Urinary bladder (tissue), 4 donors: ENCODE measurements at places on chromosomes 3 and 15. TPM values are rescaled to one million over a fixed set of nuclear protein-coding genes. Genes with fewer than 3 reads are reported as not detected.

DNA sequence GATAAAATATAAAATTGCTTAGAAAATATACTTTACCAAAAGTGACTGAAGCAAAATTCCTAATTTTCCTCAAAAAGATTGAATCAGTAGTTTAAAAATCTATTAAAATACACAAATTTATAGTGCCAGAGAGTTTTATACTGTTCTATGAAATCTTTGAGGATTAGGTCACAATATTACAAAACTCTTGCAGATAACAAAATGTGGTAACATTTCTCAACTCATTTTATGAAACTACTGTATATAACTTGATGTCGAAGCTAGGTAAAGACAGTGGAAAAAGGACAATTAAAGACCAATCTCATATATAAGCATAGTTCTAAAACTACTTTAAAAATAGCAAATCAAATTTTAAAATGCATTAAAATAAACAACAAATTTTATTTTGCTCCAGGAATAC, 15.9 kb downstream of the VEPH1 start:
- no peak for DNase-seq

GRCh38 chr3:56573501-56573900, 16.5 kb downstream of the CCDC66 start:
- no peak for DNase-seq

- DNase-seq: no peak
These were observed 69.2 kb downstream of the MEIS2 start for GRCh38 chr15:37031198-37031597.

GRCh38 chr3:102302020-102302419, 132.8 kb upstream of the ZPLD1 start:
- no peak for DNase-seq

DNA sequence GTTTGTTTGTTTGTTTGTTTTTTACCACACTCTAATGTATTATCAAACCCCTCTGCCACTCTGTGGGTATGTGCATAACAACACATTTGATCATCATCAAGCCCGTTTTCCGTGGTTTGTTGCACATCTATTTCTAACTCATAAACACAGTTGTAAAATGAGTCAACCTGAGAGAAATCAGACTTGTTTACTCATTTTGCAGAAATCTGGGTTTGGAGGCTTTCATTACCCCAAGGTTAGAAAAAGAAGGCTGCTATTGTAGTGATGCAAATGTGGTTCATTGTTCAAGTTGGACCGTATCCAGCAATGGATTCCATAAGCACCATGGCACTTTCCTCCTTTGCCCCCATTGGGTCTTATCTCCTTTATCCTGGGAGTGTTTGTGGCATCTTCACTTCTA, 353.2 kb upstream of the SOX2 start:
- DNase-seq: no peak

DNA sequence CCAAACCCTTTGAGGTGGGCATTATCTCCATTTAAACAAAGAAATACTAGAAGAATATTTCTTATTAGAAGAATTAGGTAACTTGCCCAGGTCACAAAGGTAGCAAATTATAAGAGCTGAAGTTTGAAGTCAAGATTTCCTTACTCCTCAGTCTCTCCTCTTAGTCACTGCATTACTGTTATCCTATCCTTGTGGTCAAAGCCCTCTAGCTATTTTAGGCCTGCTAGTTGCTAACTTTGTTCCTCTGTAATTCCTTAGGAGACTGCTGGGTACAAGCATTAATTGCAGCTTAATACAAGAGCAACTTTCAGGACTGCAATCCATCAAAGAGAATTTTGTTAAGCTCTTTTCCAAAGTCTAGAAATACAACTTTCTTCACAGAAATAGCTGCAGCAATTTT, 528.2 kb downstream of the ZIC1 start:
- DNase-seq: no peak

DNA sequence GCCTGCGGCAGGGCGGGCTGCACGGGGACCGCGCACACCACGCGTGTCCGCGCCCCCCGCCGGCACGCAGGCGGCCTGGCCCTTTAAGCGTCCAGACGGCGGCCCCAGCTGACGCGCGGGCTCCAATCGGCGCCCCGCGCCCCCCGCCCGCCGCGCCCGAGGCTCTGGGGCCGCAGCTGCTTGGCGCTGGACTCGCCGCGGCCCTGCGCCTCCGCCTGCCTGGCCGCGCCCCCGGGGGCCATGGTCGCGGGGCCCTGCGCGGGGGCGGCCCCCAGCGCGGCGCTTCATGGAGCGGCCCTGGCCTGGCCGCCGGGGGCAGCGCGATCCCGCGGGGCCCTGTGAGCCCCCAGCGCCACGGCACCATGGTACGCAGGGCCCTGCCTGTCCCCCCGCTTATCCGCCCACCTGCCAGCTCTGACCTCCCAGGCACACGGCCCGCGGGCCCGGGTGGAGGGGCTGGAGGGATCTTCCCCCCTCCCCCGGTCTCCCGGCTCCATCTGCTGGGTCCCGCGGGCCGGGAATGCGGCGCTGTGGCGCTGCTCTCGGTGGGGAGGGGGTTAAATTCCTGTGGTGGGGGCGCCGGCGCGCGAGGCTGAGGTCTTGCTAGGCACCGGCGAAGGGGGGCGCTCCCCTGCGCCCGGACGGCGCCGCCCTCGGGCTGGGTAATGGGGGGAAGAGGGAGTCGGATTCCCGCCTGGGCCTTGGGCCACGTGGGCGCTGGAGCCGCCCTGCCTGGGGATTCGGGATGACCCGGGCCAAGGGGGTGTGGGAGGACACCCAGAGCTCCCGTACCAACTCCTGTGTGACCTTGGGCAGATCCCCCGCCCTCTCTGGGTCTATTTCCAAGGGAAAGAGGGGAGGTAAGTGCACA, 1.1 kb downstream of the ZBTB47 start:
- no peak for DNase-seq

DNA sequence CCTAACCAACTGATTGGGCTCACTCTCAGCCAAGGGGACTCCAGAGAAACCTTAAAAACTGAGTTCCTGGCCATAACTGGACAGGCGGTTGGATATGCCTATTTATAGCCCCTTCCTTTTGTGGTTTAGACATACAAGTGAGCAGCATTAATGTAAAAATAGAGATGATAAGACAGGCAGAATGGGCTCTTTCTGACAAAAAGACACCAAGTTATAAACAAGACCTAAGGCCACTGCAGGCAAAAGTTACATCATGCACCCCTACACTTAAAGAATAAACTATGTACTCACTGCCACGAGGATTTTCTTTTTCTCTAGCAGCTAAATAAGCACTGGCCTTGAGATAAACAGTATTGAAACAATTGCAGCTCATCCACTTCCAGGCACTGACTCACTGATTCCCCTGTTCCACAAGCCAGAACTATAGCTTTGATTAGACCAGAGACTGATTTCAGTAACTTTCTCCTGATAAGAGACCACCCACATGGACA, 30.1 kb downstream of the SUCNR1 start:
- no peak for DNase-seq

- no peak for DNase-seq
These were observed 98.9 kb upstream of the TJP1 start for GRCh38 chr15:29921130-29921601.

DNA sequence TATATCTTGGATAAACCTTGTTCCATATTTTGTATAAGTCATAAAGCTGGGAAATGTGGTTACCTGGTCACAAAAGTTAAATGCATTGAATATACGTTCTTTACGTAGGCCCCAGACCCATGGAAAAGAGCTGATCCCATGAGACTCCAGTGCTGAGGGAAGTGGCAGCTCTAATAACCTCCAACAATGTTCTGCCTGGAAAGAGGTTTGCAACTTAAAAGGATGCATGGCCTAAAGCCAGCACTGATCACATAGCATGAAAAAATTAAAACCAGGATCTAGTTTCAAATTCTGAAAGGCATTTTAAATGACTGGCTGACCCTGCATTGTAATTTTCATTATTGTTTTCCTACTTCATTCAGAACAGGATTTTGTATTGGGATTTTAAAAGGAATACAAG, 27.9 kb upstream of the STRIT1 start:
- DNase-seq: no peak

GRCh38 chr3:171442184-171442583, 18.0 kb downstream of the TNIK start:
- DNase-seq: no peak

The TMC3 gene
- polyA plus RNA-seq: 0.62 TPM

The STAB1 gene
- polyA plus RNA-seq: 91.8 TPM

The IL17RE gene
- polyA plus RNA-seq: 4.3 TPM

The THBS1 gene
- 244 TPM for polyA plus RNA-seq

The NMNAT3 gene
- 11.9 TPM for polyA plus RNA-seq

The ANKRD63 gene
- polyA plus RNA-seq: not detected
